CD8-positive, alpha-beta T cell (primary cell): ENCODE measurements at places on chromosomes 5 and 9.

DNA sequence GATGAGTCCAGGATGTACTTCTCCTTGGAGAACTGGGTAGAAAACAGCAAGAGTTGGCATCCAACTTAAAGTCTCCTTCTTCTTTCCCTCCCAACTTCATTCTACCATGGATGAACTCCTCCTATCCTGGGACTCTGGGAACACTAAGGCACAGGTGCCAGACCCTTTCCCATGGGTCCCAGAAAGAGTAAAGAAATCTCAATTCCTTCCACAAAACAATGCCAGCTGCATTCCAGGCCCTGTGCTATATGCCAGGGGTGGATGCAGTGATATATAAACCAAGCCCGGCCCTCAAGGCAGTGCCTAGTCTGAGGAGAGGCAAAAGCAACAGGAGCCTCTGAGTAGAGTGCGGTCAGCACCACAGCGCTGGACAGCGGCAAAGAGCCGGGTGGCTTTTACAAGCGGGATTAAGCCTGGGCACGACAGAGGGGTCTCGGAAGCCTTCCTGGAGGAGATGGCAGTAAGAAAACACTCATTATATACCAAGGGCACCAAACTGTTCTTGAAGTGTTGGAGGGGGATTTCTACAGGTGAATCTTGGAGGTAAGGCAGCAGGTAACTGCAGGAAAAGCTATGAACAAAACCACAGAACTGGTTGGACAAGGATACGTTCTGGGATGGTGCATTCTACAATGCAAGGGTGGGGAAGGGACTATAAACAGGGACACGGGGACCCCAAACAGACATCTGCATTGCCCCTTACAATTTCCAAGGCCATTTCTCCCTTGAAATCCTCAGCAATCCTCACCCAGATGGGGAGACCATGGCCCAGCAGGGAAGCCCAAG lies 16.4 kb upstream of the TOR2A start:
- no peak for DNase-seq

DNA sequence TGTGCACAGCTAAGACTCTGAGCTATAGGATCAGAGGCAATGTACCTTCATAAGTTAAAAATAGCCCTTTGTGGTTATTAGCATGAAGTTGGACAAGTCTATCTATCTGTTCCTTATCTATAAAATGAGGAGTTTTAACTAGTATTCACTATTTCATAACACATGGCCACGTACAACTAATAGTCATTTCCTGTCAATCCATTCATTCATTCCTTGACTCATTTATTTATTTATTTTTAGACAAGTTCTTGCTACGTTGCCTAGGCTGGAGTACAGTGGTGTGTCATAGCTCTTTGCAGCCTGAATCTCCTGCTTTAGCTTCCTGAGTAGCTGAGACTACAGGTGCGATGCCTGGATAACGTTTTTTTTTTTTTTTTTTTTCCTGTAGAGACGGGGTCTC lies 92.1 kb downstream of the NR3C1 start:
- DNase-seq: no peak

DNA sequence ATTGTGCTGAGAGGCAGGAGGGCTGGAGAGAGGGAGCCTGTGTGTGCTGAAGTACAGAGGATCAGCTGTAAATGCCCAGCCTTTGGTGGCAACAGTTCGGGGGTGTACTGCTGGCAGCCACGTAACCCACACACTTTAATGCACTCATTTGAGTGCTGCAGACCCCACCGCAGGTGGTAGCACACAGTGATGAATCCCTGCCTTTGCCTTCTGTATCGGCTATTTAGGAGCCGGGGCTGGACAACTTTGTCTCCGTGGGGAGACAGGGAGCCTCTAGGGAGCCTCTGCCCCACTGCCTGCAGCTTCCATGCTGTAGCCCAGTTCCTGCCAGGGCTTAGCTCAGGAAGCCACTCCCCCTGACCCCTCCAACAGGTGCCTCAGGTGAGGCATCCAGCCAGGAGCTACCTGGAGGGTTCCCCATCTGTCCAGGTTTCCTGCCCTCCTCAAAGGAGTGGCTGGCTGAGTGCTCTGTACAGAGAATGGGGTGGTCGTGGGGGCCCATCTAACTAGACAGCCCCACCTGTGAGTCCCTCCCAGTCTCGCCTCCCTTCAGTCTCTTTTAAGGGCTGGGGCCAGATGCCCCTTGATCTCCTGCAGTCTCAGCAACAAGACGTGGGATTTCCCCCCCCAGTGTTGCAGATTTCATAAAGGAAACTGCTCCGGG lies 44.5 kb downstream of the SECISBP2 start:
- no peak for DNase-seq

DNA sequence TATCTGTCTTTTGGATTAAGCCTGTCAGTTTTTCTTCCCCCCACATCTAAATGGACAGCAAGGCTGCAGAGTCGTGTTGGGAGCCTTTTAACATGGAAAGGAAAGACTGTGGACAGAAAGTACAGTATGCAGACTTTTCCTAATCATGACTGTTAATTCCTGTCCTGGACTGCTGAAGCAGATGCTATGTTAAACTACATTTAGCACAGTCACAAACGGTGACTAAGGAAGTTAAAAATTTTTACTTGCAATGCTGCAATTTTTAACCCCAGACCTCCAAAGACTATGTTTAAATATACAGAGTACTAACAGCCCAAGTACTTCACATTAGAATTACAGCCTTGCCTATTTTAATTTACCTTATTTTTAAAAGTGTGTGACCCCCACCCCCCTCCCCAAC lies 51.8 kb downstream of the ELAVL2 start:
- no peak for DNase-seq

DNA sequence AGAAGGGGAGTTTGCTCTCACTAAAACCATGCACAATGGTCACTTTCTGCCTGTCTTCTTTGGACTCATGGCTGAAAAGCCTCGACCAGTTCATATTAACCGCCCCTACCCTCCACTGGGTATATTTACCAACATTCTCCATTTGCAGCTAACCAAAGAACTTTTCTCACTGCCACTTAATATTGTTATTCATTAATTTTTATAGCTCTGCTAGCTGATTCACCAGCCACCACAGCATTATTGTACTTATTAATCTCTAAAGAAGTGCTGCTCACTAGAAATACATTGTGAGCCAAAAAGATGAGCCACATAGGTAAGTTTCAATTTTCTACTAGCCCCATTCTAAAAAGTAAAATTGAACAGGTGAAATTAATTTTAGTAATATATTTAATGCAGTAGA lies 33.4 kb upstream of the SMIM32 start:
- no peak for DNase-seq

GRCh38 chr9:78577156-78577906 lies 280.4 kb downstream of the PSAT1 start:
- no peak for DNase-seq

- DNase-seq: no peak
These were observed 57.0 kb upstream of the ACOT12 start for GRCh38 chr5:81450940-81451339.

DNA sequence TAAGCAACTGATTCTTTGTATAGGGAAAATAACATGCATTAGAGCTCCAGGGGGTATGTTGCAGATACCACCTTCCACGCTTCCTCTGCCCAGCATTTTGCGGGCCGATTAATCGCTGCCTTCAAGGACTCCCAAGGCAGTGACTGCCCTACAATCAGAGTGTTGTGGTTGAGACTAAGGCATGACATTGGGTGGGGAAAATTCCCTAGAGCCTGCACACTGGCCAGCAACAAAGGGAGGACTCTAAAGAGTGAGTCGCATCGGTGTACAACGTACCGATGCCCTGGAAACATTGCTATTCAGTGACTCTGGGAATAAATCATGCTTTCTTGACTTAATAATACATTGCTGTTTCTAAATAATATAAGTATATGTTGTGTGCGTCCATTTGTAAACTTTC lies 119.7 kb downstream of the ZNF462 start:
- no peak for DNase-seq

DNA sequence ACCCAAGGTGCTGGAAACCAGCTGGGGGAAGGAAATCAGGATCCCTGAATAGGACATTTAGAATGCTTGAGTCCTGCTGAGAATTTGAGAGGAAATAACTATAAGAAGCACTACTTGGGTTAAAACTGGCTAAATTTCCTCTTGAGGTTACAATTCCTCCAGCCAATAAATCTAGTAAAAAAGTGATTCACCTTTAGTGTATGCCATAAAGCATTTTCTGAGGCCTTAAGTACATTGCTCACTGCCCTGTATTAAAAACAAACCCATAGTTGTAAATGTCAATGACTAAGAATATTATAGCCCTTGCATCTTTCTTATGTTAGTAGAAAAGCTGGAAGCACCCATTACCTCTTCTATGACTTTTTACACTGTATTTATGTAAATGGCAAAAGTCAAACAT lies 634.7 kb upstream of the ARRDC3 start:
- DNase-seq: no peak

DNA sequence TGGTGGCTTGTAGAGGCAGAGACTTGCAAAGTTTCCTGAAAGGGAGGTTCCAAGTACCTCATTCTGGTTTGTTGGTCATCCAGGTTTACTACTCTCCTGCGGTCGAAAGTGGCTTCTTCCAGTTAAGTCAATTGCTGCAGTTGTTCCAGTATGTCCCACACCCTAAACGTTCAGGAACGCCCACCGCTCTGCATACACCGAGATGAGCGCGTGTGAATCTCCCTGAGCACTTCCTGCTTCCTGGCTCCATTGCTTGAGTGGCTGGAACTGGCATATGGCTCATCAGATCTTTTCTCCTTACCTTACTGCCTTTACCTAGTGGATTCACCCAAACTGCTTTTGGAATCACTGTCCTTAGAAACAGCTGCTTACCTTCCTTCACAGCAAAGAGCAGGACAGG lies 59.1 kb upstream of the GLIS3 start:
- DNase-seq: no peak

DNA sequence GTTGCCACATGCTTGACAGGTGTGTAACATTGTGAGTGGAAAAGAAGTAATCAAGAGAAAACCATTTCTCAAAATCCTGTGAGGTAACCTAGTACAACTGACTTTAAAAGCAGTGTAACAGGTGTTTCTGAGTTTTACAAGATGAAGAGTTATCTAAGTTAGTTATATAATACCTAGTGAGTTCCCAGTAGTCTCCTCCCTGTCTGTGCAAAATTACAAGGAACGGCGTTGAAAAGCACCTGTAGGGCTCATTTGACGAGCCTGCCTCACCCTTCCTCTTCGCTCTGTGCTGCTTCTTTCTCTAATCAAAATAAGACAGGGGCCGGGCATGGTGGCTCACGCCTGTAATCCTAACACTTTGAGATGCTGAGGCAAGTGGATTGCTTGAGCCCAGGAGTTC lies 132.9 kb upstream of the SLC30A5 start:
- no peak for DNase-seq

DNA sequence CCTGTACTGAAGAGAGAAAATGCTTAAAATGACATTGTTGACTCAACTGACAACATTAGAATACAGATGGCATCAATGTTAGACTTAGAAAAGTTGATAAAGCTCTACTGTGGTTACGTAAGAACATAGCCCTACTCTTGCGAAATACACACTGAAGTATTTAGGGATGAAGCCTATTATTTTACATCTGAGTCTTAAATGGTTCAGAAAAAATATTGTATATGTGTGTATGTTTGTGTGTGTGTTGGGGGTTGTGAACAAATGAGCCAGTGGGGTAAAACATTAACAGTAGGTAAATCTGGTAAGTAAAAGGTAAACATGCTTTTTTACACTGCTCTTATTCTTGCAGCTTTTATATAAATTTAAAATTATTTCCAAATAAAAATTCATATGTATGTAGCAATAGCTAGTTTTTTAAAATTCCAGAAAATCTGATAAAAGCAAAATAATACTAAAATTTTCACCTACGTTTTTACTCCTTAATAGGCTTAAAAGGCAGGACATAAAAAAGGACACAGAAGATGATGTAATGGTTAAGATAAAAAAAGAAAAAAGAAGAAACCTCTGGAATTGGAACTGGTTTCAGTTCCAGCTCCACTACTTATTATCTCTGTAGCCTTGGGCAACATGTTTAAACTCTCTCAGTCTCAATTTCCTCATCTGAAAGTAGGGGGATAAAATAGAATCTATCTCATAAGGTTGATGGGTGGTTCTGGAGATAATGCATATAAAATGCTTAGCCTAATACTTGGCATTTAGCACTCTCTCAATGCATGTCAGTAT lies 44.3 kb downstream of the GARNL3 start:
- DNase-seq: no peak

DNA sequence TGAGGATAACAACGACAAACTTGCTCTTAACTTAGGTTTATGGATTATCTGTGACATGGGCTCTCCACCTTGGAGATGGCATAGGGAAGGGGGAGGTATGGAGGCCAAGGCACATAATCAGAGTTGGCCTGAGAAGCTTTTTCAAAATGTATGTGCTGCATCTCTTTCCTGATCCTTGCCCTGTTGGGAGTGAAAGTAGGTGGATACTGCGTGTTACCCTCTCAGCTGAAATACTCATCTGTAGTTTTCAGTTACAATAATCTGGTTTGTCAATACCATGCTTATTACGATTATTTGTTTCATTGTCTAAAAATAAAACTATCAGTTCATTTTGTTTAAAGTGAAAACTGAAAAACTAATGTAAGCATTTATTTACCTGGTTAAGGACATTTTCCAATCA lies 86.7 kb downstream of the SLC44A1 start:
- DNase-seq: no peak

- no peak for DNase-seq
These were observed 124.9 kb downstream of the MRPS30 start for GRCh38 chr5:44933686-44934085.

GRCh38 chr5:158802941-158803341 lies 296.8 kb downstream of the EBF1 start:
- DNase-seq: no peak
